Omental fat pad (tissue), 4 donors: ENCODE measurements at places on chromosomes 3 and 15. TPM values are rescaled to one million over a fixed set of nuclear protein-coding genes. Genes with fewer than 3 reads are reported as not detected.

- DNase-seq = no peak
These were observed 16.4 kb downstream of the FAM107A start for GRCh38 chr3:58560771-58561311.

- DNase-seq = no peak
These were observed 37.4 kb upstream of the SECISBP2L start for GRCh38 chr15:49083401-49084284.

- DNase-seq = no peak
These were observed 168.5 kb upstream of the NSMCE3 start for GRCh38 chr15:29437888-29438702.

- no peak for DNase-seq
These were observed 154.4 kb downstream of the OXSM start for GRCh38 chr3:25944329-25944728.

DNA sequence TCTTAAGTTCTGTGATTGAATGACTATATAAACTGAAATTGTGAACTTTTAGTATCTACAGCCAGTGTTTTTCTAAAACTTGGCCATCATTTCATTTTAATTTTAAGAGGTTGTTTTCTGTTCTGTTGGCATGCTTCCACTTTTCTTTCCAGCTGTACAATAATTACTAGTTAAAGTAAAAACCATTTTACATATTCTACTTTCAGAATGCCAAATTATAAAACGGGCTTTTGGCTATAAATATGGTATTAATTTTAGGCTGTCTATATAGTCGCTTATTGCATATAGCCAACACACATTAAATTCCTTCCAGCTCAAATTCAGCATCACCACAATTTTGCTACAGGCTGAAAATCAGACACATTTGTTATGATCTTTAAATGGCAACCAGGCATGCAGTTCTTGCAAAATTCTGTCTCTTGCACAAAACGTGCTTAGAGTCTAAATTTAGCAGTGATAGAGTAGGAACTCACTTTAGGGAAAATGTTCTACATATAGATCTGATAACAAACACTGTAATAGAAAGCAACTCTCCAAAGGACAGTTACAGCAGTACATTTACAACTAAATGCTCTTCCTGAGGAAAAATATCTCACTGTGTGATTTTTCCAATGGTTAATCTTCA, 81.1 kb downstream of the BTD start:
- no peak for DNase-seq

- DNase-seq = no peak
These were observed 202.5 kb upstream of the TLE3 start for GRCh38 chr15:70299931-70300869.

GRCh38 chr3:69405067-69405466, 19.2 kb upstream of the FRMD4B start:
- no peak for DNase-seq

DNA sequence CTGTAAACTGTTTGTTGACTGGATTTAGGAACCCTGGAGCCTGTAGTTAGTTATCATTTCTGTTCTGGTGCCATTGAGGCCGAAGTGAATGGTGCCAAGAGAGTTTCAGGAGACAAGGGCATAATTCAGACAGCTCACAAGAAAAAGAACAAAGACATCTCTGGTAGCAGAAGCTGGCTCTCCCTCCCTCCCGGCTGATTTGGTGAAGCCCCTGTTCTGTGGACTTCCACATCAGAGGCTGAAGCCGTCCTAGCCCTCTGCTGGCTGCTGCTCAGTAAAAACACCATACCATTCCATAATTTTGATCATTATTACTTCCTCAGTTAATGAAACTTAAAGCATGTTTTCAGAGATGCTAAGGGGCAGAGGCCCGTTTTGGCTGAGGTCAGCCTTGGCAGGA, 381.2 kb upstream of the WNT5A start:
- DNase-seq = no peak

GRCh38 chr3:196740481-196741248, 1.0 kb downstream of the PAK2 start:
- no peak for DNase-seq

The SMCO1 gene
- total RNA-seq = not detected

The LTF gene
- 9.1 TPM for total RNA-seq

The CELF6 gene
- total RNA-seq = 1.3 TPM

The GOLGA8R gene
- 2.5 TPM for total RNA-seq
